Left renal cortex interstitium (tissue), 4 donors: ENCODE measurements at places on chromosomes 12 and 14.

DNA sequence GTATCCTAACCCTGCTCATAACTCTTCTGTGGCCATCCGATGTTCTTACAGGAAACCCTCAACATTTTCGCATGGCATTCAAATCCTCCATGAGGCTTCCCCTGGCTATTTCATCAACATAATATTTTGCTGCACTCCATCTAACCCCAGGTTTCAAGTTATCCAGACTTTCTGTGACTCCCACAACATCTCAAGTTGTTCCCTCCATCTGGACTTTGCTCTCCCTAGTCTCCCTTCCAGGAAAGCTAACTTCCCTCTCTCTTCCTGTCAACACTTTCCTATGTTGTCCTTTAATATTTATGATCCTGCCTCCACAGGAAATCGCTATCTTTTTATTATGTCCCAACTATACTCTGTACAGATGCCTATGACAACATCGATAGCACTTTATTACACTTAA is 146.1 kb downstream of the METTL25 start:
- no peak for DNase-seq

GRCh38 chr12:69112616-69113015 is 126.8 kb upstream of the CPSF6 start:
- no peak for DNase-seq

GRCh38 chr14:29075761-29076160 is 309.2 kb downstream of the FOXG1 start:
- DNase-seq = no peak

- DNase-seq = no peak
Observed at GRCh38 chr14:75402867-75403413, 24.9 kb upstream of the JDP2 start.

DNA sequence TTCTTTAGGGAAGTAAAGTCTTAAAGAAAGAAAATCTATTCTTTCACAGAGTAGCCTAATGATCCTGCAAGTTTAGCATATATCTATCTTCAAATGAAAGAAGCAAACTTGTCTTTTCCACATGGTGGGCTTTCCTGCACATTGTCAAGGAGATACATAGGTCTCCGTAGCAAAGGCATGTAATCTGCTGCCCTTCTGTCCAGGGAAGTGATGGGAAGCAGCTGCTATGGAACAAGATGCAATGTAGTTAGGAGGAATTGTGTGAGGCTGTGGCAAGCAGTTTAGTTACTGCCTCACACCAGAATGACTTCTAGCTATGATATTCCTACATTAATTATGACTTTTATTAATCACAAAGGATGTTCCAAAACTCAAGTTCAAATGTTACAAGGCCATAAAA is 174.4 kb downstream of the PDZRN4 start:
- DNase-seq = peak; percentile 23

DNA sequence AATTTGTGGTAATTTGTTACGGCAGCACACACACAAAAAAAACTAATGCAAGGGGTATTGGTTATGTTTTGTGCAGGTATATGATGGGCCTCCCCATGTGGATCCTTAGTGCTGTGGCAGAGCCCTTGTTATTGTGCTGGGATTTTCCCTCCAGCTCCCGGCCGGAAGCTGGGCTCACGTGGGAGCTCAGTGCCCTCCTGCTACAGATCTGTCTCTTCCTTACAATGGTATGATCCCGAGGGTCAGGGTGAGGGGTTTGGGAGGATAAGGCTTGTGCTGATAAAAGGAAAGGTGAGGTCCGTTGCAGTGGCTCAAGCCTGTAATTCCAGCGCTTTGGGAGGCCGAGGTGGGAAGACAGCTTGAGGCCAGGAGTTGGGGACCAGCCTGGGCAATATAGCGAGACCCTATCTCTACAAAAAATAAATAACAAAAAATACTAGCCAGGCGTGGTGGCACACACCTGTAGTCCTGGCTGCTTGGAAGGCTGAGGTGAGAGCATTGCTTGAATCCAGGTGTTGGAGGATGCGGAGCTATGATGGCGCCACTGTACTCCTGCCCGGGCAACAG is 861 bp upstream of the SLC48A1 start:
- DNase-seq = no peak

DNA sequence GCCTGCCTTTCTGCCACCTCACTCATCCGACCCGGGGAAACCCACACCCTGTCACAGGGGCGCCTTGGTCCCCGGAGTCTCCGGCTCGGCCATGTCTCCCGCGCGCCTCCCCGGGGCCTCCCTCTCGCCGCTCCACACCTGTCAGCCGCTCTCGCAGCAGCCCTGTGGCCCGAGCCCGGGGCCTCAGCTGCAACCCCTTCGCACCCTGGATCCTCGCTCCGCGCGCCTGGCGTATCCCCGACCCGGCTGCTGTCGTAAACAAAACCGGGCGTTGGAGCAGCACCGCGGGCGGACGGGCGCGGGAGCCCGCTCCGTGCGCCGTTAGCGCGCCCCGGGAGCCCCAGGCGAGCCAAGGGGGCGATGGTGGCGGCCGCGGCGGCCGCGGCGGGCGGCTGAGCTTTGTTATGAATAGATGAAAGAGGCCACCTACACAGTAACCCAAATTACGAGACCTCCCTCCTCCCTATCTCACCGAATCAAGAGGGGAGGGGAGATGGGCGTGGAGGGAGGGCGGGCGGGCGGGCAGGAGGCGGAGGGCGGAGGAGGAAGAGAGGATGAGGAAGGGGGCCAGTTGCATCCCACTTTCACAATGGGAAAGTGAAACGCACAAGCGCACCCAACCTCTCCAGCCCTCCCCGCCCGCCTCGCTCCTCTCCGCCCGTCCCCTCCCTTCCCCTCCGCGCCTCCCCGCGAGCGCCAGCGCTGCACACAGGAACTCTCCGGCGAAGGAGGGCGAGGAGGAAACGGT is at the start of gene PLXNC1:
Gene PLXNC1, plus strand, starts transcription at position 587 of the 748 bp plus-strand sequence. CDS start 395 bp downstream, outside the sequence.
- no peak for DNase-seq

DNA sequence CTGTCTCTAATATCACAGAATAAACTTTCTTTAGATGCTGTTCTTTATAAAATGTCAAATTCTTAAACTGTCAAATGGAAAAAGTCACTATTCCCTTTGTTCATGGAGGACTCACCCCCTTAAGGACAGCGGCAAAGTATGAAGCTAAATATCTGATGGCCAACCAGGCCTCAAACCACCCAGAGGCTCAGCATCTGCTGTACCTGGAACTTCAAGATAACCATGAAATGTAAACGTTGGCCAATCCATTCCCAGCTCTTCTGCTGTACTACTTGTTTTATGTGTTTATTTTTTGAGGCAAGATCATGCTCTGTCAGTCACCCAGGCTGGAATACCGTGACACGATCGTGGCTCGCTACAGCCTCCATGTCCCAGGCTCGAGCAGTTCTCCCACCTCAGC is 15.7 kb downstream of the RFC5 start:
- no peak for DNase-seq

DNA sequence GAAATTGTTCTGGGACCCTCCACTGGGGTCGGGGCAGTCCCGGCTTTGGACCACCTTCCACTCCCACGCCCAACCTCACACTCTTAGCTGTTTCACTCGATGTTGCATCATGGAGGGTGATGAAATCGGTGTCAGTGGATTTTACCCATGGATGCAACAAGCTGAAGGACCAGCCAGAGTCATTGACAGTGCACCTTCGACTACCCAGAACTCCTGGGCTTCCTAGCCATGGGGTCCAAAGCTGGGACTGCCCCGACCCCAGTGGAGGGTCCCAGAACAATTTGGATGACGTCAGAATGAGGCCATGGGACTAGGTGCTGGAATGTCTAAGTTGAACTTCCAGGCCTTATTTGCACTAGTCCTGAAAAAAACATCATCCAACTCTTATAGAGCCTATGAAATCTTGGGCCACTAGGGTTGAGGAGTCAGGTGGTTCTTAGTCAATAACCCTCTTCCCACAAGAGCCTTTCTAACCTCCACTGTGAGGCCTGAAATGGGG is 882 bp upstream of the IL23A start:
- DNase-seq = no peak

GRCh38 chr14:37466003-37466622 is 128.9 kb downstream of the FOXA1 start:
- no peak for DNase-seq

DNA sequence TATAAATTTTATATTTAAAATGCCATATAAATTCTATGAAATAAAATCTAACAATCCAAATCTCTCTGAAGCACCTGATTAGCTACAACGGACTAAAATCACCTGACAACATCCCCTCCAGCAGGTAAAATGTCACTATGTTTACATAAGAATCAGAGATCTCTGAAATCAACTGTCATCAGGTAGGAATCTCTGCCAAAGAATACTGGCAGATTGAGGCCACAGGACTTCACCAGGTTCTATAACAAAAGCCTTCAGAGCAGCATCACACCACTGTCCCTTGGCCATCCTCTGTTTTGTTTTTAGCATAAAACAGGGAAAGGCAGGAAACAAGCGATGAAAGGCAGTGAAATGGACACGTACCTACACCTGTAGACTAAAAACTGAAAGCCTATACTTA is 22.1 kb downstream of the FGD6 start:
- no peak for DNase-seq

- no peak for DNase-seq
Observed at GRCh38 chr14:32171469-32171868, 30.4 kb upstream of the RNU6-7 start.

DNA sequence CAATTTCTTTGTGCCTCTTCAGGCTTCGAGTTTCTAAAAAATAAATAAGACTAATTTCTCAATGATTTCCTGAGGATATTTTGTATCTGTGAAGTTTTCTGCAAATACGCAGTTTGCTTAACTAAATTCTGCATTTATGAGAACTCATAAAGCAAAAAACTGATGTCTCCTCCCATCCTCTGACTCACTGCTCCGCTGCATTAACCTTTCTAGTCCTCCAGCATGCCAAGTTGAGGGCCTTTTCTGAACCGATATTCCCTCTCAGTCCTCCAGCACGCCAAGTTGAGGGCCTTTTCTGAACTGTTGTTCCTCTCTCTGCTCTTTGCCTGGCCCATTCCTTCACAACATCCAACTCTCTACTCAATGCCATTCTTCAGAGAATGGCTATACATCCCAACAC is 3.2 kb downstream of the IPO8 start:
- no peak for DNase-seq

- DNase-seq = no peak
Observed at GRCh38 chr14:61547186-61548069, 147.9 kb upstream of the HIF1A start.

- no peak for DNase-seq
Observed at GRCh38 chr12:57046947-57047890, 2.7 kb downstream of the MYO1A start.

GRCh38 chr12:48969833-48970701 is 1.5 kb downstream of the WNT10B start:
- DNase-seq = no peak

DNA sequence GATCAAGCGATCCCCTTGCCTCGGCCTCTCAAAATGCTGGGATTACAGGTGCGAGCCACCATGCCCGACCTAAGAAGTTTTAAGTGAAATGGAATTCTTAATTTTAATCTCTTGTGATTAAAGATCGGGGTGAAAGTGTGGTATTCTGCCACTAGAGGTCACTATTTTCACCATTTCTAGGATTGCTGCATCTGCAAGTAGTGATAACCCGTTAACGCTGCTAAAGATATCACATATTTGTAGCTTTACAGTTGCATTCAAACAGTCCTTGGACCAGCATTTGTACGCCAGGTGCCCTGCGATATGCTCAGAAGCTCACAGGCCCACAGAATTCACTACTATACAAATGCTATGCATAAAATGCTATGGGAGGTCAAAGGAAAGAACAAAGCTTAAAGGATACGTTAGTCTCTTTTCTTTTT is 19.3 kb downstream of the CCDC62 start:
- peak; percentile 27 for DNase-seq

DNA sequence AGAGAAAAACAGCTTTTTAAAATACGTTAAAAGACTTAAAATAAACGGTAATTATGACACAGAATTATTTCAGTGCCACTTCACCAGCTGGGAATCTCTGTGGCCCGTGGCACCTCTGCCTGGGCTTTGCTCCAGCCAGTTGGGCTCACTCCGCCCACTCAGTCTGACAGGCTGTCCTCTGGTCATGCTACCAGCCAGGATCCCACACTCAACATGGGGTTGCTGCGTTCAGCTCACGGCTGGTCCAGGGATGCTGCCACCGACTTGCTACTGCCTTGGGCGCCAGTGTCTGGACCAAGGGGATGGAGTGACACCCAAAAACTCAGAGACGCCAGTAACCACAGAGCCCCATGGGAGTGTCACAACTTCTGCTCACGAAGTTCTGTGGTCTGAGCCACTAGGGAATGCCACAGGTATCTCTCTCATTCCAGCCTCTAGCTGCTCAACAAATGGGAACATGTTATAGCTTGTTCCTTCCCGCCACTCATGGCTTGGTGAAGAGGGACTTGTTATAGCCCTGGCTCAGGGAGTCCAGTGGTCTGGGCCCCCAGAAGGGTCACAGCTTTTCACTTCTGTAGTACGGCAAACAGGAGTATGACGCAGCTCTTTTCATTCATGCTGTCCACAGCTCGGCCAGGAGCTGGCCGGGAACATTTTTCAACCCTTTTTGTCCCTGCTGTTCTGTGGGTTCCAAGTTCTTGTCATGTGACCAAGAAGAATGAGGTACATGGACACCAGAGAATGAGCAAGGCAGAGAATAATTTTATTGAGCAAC is 23.4 kb upstream of the ATXN7L3B start:
- DNase-seq = no peak

- DNase-seq = no peak
Observed at GRCh38 chr12:90038289-90038688, 329.7 kb upstream of the ATP2B1 start.

GRCh38 chr12:94663702-94664101 is 13.3 kb upstream of the TMCC3 start:
- no peak for DNase-seq

GRCh38 chr14:43522191-43522590 is 984.9 kb downstream of the FSCB start:
- no peak for DNase-seq

DNA sequence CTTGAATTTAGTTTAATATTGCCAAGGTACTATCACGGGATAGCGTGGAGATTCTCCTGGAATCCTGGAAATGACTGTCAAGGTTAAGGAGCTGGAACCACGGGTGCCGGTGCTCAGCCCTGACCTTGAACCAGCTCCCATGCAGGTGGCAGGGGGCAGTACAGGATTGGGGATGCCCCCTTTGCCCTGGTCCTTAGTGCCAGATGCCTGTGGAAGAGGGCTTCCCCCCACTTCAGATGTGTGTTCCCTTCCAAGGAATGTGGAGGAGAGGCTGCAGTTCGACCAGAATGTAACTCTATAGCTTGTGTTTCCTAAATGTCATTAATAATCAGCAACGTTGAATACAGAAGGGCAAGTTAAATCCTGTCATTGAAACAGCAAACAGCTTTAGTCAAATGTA is 258.9 kb downstream of the VRK1 start:
- no peak for DNase-seq

- DNase-seq = peak; percentile 83
Observed at GRCh38 chr12:38316391-38317129, at the start of gene ALG10B. Gene ALG10B, plus strand, starts transcription at chr12:38316774. Its CDS starts 120 bp downstream, at chr12:38316894.

DNA sequence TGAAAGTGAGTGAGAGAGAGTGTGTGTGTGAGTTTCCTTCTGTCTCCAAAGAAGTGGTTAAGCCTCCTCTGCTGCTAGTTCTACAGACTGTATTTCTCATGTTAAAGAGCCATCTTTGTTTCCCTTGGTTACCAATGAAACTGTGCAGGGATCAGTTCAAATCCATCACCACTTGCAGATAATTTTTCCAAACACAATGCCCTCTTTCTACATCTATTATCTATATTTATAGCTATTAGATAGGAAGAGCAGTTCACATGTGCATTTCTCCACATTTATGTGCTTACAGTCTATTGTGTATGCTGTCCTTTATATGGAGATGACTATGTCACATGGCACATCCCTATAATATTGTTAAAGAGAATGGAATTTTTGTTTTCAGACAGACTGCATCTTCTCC is 2.2 kb upstream of the DAAM1 start:
- DNase-seq = no peak

- no peak for DNase-seq
Observed at GRCh38 chr14:79040790-79041189, 870.6 kb downstream of the NRXN3 start.
